ENCODE measurements at places on chromosomes 11 and 22.

- no peak for DNase-seq
Observed at GRCh38 chr11:60960405-60960804, 8.4 kb upstream of the SLC15A3 start.

- DNase-seq, result no peak
Observed at GRCh38 chr22:29718949-29719898, 579 bp upstream of the CABP7 start.

DNA sequence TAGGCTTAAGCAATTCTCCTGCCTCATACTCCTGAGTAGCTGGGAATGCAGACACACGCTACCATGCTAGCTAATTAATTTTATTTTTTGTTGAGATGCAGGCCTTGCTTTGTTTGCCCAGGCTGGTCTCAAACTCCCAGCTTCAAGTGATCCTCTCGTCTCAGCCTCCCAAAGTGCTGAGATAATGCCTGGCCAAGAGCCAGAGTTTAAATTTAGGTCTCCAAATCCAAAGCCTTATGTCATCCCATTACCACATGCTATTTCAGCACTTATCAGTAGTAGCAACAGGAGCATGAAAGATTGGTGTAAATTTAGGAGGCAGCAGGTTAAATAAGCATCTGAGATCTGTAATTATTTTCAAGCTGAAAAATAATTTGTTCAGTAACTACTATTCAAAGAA lies 326.1 kb upstream of the ANO5 start:
- DNase-seq, result no peak

DNA sequence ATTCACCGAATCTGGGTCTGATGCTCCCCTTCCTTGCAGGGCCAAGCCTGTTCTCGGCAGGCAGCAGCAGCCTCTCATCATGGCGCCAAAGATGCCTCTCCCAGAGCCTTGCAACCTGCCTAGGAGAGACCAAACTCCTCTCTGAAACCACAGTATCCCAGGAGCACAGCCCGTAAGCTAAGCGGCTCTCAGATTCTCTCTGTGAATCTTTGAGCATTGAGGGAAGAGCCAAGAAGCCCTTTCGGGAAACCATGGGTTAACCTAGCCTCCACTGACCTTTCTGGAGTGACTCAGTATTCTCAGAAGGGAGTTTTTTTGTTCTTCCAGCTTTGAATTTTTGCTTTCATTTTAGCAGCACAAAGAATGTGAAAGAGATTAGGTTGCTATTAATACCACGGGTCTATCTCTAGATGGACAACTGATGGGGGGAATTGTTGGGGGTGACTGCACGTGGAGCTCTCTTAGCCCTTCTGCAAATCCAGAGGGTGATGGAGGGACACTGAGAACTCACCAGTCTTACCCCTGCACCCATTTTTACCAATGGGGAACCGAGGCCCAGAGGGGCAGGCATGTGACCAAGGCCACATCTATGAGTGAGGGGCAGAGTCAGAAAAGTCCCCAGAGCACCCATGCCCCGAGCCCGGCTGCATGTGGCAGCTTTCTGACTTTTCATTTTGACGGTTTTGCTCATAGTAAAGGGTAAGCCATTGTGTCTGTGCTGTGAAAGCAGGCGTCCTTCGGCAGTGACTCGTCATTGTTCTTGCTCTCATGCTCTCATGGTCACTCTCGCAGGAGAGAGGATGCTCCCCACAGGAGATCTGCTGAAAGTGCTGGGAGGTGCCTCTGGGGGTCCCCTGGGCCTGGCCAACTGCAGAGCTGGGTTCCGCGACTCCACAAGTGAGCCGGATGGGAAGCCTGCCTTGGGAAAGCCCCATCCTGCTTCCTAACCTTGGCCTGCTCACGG lies 36.0 kb downstream of the IRAG1 start:
- DNase-seq, result no peak

- no peak for DNase-seq
Observed at GRCh38 chr11:43358279-43358800, 380 bp upstream of the TTC17 start.

- no peak for DNase-seq
Observed at GRCh38 chr11:71433648-71434450, 14.3 kb downstream of the DHCR7 start.

GRCh38 chr11:88553204-88553603 lies 215.7 kb upstream of the CTSC start:
- DNase-seq, result no peak

DNA sequence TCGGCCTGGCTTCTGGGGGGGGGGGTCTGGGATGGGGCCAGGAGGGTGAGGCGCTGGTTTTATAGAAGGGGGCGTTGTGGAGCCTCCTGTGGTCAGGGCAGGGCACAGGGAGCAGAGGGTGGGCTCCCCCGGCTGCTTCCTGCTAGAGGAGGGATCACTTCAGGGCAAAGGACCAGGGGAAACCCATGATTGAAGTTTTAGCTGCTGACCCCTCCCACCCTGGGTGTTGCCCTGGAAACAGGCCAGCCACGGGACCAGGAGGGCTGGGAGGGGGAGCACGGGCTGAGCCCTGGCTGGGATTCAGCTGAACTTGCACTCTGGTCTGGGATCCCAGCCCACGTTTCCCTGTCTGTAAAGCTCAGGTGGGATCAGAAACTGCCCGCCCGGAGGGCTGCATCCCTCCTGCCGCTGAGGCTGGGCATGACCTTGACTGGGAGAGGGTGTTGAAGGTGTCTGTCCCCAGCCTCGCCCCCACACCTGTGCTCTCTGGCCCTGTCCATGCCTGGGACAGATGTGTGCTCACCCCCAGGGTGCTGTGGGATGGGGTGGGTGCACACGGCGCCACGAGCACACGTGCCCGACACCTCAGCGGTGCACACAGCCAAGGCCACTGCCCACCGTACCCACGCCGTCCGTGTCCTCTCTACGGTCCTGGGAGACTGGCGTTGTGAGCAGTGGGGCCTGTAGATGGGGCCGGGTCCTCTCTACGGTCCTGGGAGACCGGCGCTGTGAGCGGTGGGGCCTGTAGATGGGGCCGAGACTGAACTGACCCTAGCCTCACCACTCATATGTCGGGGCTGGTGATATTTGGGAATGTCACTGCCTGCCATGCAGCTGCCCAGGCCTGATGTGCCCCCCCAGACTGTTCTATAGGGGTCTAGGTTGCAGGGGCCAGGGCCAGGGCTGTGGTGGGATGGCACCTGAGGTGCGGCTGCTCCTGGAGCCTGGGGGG lies 2.3 kb downstream of the TSPAN4 start:
- no peak for DNase-seq

DNA sequence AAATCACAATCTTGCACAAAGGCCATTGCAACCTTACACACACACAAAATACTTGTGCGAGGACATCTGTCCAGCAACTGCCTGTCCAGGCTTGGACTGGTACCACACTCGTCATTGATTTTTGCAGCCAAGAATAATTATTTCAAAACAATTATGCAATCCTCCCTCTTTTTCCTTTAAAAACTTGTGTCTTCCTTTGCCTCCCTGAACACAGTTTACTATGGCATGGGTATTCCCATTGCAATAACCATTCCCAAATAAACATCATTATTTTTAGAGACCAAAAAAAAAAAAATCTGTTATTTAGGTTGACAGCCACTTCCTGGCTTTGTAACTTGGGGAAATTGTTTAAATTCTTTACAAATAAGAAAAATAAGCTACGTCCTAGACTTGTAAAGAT lies 54.0 kb downstream of the C11orf91 start:
- no peak for DNase-seq

- DNase-seq, result no peak
Observed at GRCh38 chr11:120346233-120346632, 10.0 kb downstream of the ARHGEF12 start.

DNA sequence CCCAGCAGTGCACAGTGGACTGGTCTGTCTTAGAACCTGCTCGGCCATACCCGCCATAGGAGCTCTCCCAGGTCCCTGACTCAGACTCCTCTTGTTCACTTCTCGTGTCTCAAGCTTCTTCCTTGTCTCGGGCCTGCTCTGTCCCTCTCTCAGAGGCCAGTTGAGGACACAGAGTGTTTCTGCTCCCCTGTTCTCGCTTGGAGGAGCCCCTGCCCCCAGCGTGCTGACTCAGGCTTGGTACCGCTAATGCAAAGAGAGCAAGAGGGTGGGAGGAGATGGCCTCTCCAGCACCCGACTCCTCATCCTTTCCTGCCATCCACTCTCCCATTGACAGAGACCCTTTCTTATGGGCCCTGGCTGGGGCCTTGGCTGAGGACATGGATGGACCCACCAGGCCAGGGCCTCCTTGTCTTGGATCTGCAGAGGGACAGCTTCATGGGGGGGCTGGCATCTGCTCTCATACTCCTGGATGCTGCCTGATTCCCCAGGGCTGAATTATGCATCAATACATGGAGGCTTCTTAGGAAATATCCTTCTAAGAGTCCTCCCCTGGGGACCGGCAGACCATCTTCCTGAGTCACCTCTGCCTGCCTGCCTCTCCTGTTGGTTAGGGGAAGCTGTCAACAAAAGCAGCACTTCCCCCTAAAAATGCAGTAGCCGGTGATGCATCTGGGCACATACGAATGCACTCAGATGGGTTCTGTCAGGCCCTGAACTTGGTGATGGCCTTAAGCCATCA lies 15.9 kb downstream of the TSPAN18 start:
- no peak for DNase-seq

DNA sequence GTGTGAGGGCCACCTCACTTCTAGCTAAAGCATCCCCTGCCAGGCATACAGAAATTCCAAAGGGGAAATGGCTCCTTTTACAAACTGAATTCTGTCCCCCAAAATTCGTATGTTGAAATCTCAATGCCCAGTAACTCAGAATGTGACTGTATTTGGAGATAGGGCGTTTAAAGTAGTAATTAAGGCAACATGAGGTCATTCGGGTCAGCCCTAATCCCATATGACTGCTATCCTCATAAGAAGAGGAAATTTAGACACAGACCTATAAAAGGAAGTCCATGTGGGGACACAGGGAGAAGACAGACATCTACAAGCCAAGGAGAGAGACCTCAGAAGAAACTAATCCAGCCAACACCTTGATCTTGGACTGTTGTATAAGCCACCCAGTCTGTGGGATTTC lies 119.1 kb downstream of the CHST1 start:
- no peak for DNase-seq

GRCh38 chr11:59173080-59173963 lies 1.4 kb downstream of the DTX4 start:
- no peak for DNase-seq

GRCh38 chr11:30760345-30760744 lies 174.2 kb upstream of the MPPED2 start:
- DNase-seq, result no peak

DNA sequence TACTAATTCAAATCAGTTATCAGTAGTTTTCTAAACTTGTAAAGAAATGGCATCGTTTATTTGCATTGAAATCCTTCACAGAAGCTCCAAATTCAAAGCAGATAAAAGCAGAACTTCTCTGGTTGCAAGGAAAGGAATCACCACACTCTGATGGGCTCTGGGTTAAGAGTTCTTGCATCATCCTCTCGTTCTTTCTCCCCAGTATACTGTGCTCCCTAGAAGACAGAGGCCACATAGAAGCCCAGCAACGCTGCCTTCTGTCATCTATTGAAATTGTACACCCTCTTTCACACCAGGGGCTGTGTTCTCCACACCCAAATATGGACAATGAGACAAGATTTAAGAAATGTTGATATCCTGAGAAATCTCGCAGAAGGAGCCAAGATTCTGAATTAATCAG lies 29.3 kb downstream of the FAT3 start:
- no peak for DNase-seq

- DNase-seq, result no peak
Observed at GRCh38 chr11:116176484-116177005, 596.2 kb downstream of the BUD13 start.

DNA sequence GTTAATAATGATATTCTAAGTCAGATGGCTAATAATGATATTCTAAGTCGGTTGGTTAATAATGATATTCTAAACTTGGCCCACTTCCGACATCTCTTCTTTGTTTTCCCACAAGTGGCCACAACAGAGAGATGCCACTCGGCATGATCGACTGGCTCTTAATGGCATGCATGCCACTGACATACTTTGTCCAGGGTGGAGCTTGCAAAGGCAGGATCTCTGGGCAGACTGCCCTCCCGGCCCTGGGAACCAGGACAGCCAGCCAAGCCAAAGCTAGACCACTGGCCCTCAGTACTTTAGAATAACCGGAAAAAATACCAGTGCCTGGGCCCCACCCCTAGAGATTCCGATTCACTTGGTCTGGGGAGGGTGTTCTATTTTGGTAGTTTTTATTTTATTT lies 78.1 kb downstream of the KIAA1671 start:
- no peak for DNase-seq

GRCh38 chr11:17924713-17925112 lies 88.1 kb downstream of the SERGEF start:
- no peak for DNase-seq

DNA sequence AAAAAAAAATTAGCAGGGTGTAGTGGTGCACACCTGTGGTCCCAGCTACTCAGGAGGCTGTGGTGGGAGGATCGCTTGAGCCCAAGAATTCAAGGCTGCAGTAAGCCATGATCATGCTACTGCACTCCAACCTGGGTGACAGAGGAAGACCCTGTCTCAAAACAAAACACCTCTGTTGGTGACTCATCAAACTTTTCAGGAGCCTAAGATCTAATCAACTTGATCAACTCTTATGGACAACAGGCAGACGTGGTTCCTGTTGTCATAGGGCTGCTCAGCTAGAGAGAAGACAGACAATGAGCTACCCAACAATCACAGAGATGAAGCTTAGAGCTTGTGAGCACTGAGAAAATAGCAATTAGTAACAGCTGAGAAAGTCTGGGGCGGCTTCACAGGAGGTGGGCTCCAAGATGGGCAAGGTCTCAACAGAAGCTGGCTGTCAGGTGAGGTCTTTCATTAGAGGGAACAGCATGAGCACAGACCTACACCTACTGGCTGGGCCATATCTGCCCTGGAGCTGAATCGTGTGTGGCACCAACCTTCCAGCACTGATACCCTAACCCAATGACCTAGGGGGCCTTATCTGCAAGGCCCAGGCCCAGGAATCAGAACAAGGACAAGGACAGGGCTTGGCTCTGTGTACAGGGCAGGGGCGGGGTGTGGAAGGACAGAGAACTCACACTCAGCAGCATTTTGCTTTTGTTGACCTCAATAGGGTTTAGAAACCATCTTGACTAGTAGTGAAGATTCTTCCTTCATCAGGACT lies 7.2 kb upstream of the UCP3 start:
- DNase-seq, result no peak

GRCh38 chr11:126660761-126661425 lies 305.4 kb downstream of the ST3GAL4 start:
- no peak for DNase-seq

DNA sequence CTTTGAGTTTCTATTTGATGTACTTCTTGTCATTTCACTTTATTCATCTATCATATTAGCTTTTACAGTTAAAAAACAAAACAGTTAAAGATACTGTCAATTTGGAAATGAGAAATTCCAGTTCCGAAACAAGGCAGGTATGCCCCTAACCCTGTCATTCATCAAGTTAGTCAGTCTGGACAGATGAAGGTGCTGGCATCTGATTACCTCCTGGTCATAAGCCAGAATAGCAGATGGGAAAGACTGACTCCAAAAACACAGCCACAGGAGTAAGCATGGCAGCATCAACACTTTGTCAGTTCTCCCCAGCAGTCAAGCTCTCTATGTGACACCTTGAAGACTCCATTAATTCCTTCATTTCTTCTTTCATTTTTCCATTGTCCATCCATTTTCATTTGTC lies 4.3 kb downstream of the LRRC51 start:
- no peak for DNase-seq

- DNase-seq, result no peak
Observed at GRCh38 chr22:22446517-22446916, 62.0 kb downstream of the ZNF280B start.

GRCh38 chr11:85845124-85845631 lies 10.0 kb upstream of the CCDC83 start:
- no peak for DNase-seq

GRCh38 chr11:113322158-113322557 lies 7.8 kb downstream of the TTC12 start:
- DNase-seq, result no peak

Measured in activated gamma-delta T cell (primary cell).